ENCODE measurements at places on chromosomes 5 and 9. TPM values are rescaled to one million over a fixed set of nuclear protein-coding genes. Genes with fewer than 3 reads are reported as not detected.

DNA sequence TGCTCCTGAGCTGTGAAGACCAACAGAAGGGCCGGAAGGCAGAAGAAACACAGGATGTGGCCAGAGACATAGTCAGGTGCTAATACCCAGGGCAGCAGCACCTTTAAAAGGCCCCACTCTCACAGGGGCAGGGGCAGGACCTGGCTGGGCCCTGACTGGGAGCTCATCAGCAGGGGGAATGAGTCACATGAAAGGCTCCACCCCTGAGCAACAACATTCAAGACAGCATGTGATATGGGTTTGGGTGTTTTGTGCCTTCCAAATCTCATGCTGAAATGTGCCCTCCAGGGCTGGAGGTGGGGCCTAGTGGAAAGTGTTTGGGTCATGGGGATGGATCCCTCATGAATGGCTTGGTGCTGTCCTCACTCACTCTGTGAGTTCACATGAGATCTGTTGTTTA is 181.7 kb downstream of the ERCC6L2 start:
- H3K4me3 ChIP-seq, result no peak overlapping the region
- H3K4me1 ChIP-seq, result peaks cover 4% of the 10 kb centered on the region
- H3K36me3 ChIP-seq, result no peaks in the 10 kb centered on the region
- H3K27me3 ChIP-seq, result peaks cover 20% of the 10 kb centered on the region
- no peak for DNase-seq

Gene ANKDD1B
- total RNA-seq, result 2.8 TPM

Gene TOR4A
- 8.0 TPM for total RNA-seq

DNA sequence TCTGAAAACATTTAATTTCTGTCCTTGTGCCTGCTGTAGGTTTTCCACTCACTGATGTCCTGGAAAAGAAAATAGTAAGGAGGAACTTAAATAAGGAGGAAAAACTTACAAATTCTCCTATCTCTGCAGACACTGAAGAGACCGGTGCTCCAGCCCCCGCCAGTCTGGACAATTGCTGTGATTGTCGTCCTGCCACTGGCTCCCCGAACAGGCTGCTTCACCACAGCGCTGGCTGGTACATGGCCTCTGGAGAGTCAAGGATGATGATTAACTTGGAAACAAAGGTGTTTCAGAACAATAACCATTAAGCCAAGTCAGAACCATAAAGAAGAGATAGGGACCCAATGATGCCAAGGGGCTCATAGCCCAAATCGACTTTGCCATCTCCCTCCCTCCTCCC is 7.3 kb downstream of the PLAC8L1 start:
- no peak for DNase-seq
- no peaks in the 10 kb centered on the region for H3K27me3 ChIP-seq
- no peaks in the 10 kb centered on the region for H3K4me1 ChIP-seq
- H3K27ac ChIP-seq, result no peak overlapping the region

GRCh38 chr5:74672215-74672877 is 12.7 kb upstream of the HEXB start:
- peaks cover 8% of the 10 kb centered on the region for H3K4me1 ChIP-seq
- no peaks in the 10 kb centered on the region for H3K36me3 ChIP-seq
- H3K27me3 ChIP-seq, result peaks cover 6% of the 10 kb centered on the region
- no peak overlapping the region for H3K27ac ChIP-seq
- no peak for DNase-seq

DNA sequence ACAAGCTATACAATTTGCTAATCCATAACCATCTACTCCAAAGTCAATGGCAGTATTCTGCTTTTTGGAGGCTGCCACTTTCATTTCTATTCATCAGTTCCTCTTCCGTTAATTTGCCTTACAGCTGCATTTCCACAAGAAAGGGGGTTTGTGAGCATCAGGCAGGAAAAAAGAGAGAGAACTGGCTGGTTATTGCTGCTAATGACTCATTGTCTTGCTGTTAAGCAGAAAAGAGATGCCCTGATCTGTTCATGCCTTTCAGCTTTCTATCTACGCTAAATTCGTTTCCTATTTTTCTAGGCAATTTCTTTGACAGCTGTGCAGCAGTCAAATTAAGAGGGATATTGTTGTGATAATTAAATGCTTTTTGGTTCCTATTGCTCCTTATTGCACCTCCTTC is 65.9 kb upstream of the GNAQ start:
- peaks cover 8% of the 10 kb centered on the region for H3K27me3 ChIP-seq
- DNase-seq, result no peak
- H3K27ac ChIP-seq, result no peak overlapping the region
- no peak overlapping the region for H3K4me3 ChIP-seq

Gene C9orf50
- total RNA-seq, result 0.27 TPM

Gene MACIR
- total RNA-seq, result 14.0 TPM

DNA sequence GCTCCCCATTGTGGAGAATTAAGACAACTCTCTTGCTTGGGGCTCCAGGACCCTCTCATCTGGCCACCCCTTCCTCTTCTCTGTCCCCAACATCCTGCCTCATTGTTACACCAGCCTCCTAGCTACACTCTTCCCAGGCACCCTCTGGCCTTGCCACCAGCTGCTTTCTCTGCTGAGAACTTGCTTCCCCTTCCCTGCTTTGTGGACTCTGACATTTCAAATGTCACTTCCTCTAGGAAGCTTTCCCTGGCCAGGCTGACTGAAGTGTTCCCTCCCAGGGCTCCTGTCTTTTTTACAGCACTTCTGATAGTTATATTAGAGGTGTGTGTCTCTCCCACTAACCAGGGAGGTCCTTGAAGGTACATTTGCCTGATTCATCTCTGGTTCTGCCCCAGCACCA is 194.0 kb upstream of the KLF4 start:
- H3K4me3 ChIP-seq, result no peak overlapping the region
- DNase-seq, result no peak
- H3K36me3 ChIP-seq, result no peaks in the 10 kb centered on the region
- peaks cover 59% of the 10 kb centered on the region for H3K27me3 ChIP-seq

Gene ANKH
- 32.6 TPM for total RNA-seq

DNA sequence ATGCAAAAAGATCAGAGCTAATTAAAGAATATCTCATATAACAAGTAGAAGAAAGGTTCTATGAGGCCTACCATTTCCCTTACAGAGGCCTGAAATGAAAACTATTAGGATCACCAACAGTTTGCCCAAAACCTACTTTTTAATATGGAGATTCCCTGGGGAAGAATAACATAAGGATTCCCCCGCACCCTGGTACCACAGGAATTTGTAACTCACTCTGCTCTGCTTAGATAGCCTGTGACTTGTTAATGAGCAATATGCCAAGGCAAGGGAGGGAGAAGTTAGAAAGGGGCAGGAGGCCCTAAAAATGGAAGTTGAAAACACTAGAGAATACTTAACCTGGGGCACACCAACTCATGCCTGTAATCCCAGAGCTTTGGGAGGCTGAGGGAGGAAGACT is 107.0 kb downstream of the CDH6 start:
- peak overlapping the region; percentile 23 for H3K27ac ChIP-seq
- no peak overlapping the region for H3K4me3 ChIP-seq
- H3K27me3 ChIP-seq, result no peaks in the 10 kb centered on the region
- no peak for DNase-seq
- H3K36me3 ChIP-seq, result peaks cover 47% of the 10 kb centered on the region
- H3K4me1 ChIP-seq, result no peaks in the 10 kb centered on the region

GRCh38 chr5:56412601-56413379 is 179.7 kb upstream of the ANKRD55 start:
- H3K36me3 ChIP-seq, result no peaks in the 10 kb centered on the region
- H3K27me3 ChIP-seq, result peaks cover 5% of the 10 kb centered on the region
- no peak for DNase-seq
- no peak overlapping the region for H3K4me3 ChIP-seq
- peaks cover 19% of the 10 kb centered on the region for H3K4me1 ChIP-seq

Gene BTNL9
- not detected for total RNA-seq

GRCh38 chr5:34806532-34806931 is 32.4 kb upstream of the TTC23L start:
- DNase-seq, result no peak
- H3K36me3 ChIP-seq, result peaks cover 11% of the 10 kb centered on the region
- no peak overlapping the region for H3K27ac ChIP-seq
- H3K4me3 ChIP-seq, result no peak overlapping the region
- H3K27me3 ChIP-seq, result no peaks in the 10 kb centered on the region

- no peak overlapping the region for H3K4me3 ChIP-seq
- H3K4me1 ChIP-seq, result no peaks in the 10 kb centered on the region
- no peak overlapping the region for H3K27ac ChIP-seq
- H3K27me3 ChIP-seq, result peaks cover 26% of the 10 kb centered on the region
These were observed 75.9 kb downstream of the TENT4A start for GRCh38 chr5:6788956-6789649.

- H3K27me3 ChIP-seq, result no peaks in the 10 kb centered on the region
- H3K27ac ChIP-seq, result no peak overlapping the region
- no peak for DNase-seq
- H3K4me3 ChIP-seq, result no peak overlapping the region
- H3K36me3 ChIP-seq, result peaks cover 26% of the 10 kb centered on the region
- H3K4me1 ChIP-seq, result peaks cover 4% of the 10 kb centered on the region
These were observed 26.1 kb downstream of the DAP start for GRCh38 chr5:10734832-10735523.

Gene UGT3A2
- total RNA-seq, result 0.53 TPM

- H3K4me3 ChIP-seq, result no peak overlapping the region
- peaks cover 18% of the 10 kb centered on the region for H3K4me1 ChIP-seq
- peak overlapping the region; percentile 10 for H3K27ac ChIP-seq
- H3K27me3 ChIP-seq, result no peaks in the 10 kb centered on the region
These were observed 6.7 kb downstream of the CCDC187 start for GRCh38 chr9:136297016-136297691.

Gene MTREX
- 79.5 TPM for total RNA-seq

- H3K4me1 ChIP-seq, result peaks cover 2% of the 10 kb centered on the region
- H3K27me3 ChIP-seq, result peaks cover 31% of the 10 kb centered on the region
- DNase-seq, result no peak
- no peak overlapping the region for H3K27ac ChIP-seq
- no peak overlapping the region for H3K4me3 ChIP-seq
These were observed 45.7 kb upstream of the ALDH1B1 start for GRCh38 chr9:38346811-38347210.

GRCh38 chr9:124752967-124753366 is 18.1 kb downstream of the NR6A1 start:
- DNase-seq, result no peak
- peaks cover 46% of the 10 kb centered on the region for H3K4me1 ChIP-seq
- peak overlapping the region; percentile 47 for H3K27ac ChIP-seq
- H3K27me3 ChIP-seq, result no peaks in the 10 kb centered on the region

Gene DAB2
- 43.9 TPM for total RNA-seq

All from progenitor cell of endocrine pancreas (in vitro differentiated cells).